NCI-H524 treated with DMSO at 0.1 percent for 48 hours (cell line): ENCODE measurements at places on chromosomes 1 and 21.

- no peak for DNase-seq
Observed at GRCh38 chr1:34341896-34342295, 165.2 kb downstream of the C1orf94 start.

DNA sequence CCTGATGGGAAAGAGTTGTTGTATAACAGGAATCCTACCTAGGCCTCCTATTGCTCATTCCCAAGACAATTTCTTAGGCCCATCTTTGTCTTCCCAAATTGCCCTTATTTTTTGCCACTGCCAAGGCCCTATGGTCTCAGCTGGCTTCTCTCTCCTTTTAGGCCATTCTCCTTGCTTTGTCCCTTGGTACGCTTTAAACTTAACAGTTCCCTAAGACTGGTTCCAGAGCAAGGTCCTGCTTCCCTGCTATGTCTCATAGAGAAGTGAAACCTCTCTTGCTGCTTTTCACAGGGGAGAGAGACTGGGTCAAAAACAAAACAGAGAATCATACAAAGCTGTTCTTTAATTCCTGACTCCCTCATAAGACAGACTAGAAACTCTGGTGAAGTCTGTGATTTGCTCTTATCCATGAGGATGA is 77.1 kb downstream of the XCL2 start:
- DNase-seq = no peak

DNA sequence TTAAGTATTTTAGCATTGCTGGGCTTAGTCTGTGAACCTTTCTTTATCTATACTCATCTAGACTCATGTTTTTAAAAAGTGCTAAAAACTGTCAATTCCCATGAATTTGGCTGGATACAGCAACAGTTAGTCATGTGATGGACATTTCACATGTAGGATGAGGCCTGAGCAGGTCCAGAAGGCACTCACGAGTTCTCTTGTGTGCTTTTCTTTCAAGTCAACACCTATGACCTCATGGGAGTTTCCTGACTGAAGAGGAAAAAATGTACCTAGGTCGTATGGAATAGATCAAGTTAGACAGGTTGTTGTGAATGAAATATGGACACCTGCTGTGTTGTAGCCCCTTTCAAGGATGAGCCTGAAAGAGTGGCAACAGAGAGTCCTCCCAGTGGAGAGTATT is 394.2 kb downstream of the DUSP10 start:
- DNase-seq = no peak

GRCh38 chr1:157577420-157577819 is 20.5 kb downstream of the FCRL4 start:
- DNase-seq = no peak

DNA sequence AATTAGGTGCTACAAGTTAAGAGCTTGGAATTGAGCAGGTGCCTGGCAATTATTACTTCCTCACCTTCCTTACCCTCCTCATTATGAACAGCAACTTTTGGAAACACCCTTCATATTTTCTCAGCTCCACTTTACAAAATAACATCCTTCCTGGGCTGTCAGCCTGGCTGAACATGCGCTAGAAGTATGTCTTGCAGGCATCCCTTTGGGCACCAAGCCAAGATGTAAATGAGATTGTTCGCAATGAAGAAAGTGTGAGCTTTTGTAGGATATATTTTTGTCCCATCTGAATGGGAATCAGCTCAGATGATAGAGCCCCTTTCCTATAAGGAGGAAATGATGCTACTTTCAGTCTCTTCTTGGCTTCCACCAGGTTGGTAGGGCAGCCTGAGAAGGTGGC is 245.9 kb downstream of the KAZN start:
- DNase-seq = no peak

GRCh38 chr1:151054971-151055547 is 4.4 kb downstream of the CDC42SE1 start:
- no peak for DNase-seq
